Muscle of back (tissue), 13 donors: ENCODE measurements at places on chromosomes 12 and 14. TPM values are rescaled to one million over a fixed set of nuclear protein-coding genes. Genes with fewer than 3 reads are reported as not detected.

- peak; percentile 67 for DNase-seq
These were observed 1.6 kb downstream of the TMEM121 start for GRCh38 chr14:105527826-105528585.

- no peak for DNase-seq
These were observed 40.3 kb downstream of the SLC38A2 start for GRCh38 chr12:46332260-46332659.

POTEM gene
- polyA plus RNA-seq, result not detected

NKX2-1 gene
- polyA plus RNA-seq, result not detected

GRCh38 chr12:34399631-34400410, 377.5 kb downstream of the ALG10 start:
- DNase-seq, result no peak

GRCh38 chr12:109273354-109273753, 35.7 kb downstream of the FOXN4 start:
- DNase-seq, result no peak

DNA sequence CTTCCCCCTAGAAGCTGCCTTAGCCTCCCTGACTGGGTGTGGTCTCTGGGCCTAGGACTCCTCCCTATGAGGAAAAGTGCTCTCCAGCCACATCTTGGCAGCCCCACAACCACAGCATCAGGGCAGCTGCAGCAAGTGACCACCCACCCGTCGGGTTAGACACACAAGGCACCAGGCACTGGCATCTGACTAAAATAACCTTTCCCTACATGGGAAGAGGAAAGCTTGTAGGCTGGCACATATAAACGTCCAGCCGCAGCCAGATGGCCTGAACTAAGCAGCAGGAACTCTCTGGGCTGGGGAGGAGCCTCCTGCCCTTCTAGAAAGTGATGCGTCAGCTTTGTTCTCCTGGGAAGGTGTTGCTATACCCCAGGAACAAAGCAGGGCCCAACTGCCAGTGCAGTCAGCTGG, 328.7 kb downstream of the DPF3 start:
- peak; percentile 62 for DNase-seq

ACSS3 gene
- 6.4 TPM for polyA plus RNA-seq

- DNase-seq, result no peak
These were observed 13.0 kb downstream of the CIPC start for GRCh38 chr14:77111021-77111420.

- no peak for DNase-seq
These were observed 86.0 kb downstream of the SETD3 start for GRCh38 chr14:99394602-99395156.

DNA sequence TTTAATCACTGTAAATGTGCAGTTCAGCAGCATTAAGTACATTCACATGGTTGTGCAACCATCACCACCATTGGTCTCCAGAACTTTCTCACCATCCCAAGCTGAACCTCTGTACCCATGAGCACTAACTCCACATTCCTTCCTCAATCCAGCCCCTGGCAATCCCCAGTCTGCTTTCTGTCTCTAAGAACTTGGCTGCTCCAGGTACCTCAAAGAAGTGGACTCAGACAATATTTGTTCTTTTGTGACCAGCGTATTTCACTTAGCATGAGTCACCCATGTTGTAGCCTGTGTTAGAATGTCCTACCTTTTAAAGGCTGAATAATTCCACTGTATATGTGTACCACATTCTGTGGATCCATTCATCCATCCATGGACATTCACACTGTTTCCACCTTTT, 64.6 kb downstream of the SLC24A4 start:
- no peak for DNase-seq

DNA sequence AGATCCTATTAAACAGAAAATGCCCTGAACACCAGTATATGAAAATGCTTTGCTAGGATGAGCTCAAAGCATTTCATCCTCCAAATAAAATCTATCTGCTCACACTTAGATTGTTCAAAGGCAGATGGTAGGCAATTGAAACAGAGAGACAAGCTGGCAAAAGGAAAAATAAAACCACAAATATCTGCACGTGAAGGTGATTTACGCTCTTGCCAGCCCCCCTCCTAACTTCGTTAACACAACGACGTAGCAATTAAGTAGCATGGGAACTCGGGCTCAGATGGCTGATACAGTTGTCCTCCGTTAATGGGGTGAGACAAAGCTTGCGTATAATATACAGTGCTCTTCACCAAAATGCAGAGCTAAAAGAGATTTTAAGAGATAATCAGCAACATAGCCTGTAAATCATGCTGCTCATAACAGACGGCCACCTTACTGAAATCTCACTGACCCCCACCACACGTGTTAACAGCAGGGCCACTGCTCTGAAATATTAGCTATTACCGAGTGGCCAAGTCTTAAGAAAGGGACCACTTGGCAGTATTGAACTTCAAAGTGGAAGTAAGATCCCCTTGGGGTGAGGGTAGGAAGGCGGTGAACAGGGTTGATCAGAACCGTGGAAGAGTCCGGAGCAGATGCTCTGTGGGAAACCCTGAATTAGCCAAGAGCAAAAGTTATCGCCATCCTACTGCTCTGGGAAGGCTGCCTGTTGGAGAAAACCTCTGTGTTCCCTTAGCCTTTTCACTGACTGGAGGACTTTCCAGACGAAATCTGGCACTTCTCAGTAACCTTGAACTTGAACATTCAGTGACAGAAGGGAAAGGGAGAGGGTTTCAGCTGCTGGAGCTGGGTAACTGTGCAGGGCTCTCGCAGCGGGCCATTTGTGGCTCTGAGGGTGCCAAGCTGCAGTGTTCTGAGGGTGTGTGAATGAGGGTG, 23.1 kb downstream of the ETV6 start:
- no peak for DNase-seq

SLC17A8 gene
- 0.46 TPM for polyA plus RNA-seq

DNA sequence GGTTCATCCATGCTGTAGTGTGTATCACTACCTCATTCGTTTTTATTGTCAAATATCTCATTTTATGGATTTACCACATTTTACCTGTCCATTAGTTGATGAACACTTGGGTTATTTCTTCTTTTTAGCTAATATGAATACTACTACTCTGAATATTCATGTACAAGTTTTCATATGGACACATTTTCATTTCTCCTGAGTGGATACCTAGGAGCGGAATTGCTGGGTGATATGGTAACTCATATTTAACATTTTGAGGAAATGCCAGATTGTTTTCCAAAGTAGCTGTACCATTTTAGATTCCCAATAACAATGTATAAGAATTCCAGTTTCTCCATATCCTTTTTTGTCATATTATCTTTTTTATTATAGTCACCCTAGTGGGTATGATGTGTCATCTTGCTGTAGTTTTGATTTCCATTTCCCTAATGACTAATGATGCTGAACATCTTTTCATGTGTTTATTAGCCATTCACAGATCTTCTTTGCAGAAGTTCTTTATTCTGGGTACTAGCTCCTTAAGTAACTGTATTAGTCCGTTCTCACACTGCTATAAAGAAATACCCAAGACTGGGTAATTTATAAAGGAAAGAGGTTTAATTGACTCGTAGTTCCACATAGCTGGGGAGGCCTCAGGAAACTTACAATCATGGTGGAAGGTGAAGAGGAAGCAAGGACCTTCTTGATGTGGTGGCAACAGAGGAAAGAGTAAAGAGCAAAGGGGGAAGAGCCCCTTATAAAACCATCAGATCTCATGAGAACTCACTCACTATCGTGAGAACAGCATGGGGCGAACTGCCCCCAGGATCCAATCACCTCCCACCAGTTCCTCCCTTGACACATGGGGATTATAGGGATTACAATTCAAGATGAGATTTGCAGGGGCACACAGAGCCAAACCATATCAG, 11.9 kb downstream of the NRDE2 start:
- DNase-seq, result no peak

DNA sequence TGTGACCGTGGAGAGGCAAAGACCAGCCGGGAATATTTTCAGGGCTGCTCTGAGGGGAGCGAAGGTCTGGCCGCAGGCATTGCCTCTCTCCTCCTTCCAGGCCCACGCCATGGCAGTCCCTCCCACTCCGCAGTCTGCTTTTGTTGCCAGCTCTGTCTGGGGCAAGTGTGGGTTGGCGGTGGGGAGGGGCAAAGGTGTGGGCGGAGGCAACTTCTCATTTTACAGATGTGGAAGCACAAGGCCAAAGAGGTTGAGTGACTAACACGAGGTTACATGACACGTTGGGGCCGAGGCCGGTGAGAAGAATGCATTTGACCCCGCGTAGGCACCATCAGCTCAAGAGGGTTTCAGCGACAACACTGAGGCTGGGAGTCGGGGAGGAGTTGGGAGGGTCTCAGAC, 6.1 kb upstream of the FAIM2 start:
- DNase-seq, result no peak
